ENCODE measurements at places on chromosomes 16 and 17.

DNA sequence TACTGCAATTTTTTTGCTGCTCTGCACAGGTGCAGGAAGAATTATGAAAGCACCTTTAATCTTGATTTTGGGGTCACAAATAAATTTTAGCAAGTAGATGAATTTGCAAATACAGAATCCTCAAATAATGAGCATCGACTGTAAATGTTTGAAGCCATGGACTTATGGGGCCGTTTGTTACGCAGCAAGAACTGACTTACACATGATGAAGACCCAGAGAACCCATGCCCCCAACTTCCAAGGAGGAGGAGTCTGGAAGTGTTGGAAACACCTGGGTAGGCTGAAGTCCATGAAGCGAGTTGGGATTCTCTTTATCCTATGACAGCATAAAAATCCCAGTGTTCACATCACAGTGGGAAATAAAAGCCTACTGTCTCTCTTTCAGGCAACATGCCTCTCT lies 176.6 kb downstream of the RBFOX3 start:
- no peak for DNase-seq

DNA sequence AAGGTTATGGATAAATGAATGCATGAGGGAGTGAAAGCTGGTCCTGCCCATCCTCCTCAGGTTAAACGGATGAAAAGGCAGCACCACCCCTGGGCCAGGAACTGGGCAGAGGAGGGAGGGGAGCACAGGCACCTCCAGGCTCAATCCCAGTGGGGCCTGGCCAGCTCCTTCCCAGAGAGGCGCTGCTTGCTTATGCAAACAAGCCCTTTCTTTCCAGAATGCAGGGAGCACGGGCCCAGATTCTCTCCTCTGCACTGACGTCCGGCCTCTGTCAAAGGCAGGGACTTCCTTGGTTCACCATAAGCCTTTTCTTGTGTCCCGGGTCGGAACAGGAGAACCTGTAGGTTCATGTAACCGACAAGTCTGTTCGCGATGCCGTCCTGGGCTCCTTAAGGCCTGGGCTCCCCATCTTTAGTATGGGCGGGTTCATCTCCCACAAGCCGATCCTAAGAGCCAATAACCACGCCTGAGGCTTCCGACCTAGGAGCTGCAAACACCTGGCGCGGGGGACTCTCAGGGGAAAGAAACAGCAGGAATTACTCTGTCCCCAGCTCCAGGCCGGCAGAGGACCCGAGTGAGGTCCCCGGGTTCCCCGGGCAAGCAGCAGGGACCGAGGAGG lies 16.3 kb downstream of the ENPP7 start:
- no peak for DNase-seq

DNA sequence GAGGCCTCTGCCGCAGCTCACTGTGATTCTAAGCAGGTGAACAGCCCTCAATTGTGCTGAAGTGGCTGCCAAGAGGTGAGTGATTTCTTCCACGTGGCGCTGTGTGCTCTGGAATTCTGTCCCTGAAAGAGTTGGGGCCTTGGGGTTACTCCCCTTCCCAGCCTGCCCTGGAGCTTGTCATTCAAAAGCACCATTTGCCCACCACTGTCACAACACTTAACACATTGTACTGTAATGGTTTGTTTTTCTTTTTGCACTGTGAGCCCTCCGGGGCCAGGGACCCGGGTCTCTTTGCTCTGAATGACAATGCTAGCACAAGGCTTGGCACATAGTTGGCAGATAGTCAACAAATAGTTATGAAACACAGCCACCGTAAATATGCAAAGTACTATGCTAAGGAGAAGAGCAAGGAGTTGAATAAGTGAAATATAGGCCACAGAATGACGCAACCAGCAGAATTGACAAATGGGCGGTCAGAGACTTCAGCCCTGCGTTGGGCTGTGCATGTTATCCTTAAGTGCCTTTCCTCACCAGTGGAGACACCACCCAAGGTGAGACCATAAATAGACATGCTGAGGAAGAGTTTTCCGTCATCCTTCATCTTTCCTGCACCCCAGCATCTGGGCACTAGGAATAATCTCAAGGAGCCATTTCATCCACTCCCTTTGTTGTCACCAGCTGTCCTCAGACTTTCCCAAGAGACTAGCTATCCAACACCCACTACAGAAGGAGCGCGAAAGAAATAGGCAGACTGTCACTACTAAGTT lies 112.0 kb upstream of the DNAH9 start:
- no peak for DNase-seq

- peak; percentile 69 for DNase-seq
These were observed 3.7 kb downstream of the C17orf50 start for GRCh38 chr17:35764123-35764991.

DNA sequence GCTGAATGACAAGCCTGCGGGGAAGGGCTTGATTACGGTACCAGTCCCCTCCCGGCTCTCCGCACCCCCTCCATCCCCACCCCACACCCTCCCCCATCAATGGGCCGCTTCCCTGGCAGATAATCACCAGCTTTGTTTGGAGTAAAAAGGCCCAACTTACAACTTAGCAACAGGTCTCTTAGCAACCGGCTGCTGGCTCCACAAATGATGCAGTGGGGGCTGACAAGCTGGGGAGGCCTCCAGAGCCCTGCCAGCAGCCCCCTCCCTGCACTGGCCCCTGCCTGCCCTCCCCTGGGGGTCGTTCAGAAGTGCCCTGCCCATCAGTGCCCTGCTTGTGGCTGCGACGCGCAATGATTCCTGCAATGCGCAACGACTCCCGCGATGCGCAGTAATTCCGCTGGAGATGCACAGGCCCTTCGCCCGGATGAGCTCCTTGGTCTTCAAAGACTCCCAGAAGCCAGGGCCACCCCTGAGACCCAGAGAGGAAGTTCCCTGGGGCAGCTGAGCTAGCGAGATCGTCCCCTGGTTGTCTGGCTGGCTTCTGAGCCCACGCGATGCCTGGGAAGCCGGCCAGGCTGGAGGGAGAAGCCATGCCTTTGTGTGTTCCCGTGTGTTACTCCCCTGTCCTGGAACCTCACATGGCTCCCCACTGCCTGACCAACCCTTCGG lies 23.3 kb downstream of the CPNE2 start:
- DNase-seq, result no peak

GRCh38 chr16:1472974-1473373 lies 1.9 kb downstream of the CLCN7 start:
- DNase-seq, result no peak

DNA sequence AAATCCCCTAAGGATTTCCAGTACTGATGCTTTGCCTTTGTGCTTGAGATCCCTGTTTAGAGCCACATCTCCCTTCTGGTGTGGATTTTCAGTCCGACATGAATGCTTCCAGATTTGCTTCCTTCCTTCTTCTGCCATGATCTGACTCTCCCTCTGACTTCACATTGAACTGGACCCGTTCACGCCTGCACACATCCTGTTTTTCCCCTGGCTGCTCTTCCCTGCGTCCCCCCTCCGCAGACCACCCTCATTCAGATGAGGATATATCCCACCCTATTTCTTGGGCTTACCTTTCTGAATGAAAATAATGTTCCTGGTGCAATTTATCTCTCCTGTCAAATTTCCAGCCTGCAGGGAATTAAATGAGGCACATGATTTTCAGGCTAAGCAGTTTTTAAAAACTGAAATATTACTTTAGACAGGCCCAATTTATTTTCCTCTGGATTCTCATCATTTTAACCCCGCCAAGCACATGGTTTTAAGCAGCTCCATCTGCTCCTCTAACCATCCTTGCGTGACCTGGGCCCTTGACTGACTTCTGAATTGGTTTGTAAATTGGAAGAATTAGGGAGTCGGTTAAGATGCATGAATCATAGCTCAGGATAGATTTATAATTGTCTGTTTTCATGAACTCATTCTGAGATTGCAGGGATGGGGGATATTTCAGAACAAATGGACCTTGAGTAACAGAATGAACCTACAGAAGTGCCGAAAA lies 59.2 kb downstream of the BMERB1 start:
- DNase-seq, result no peak

GRCh38 chr16:8622315-8622656 lies 788 bp downstream of the METTL22 start:
- DNase-seq, result no peak

GRCh38 chr16:68480084-68480995 lies 32.0 kb upstream of the SMPD3 start:
- no peak for DNase-seq

- DNase-seq, result no peak
These were observed 165.3 kb downstream of the SLC39A11 start for GRCh38 chr17:72927146-72927545.

DNA sequence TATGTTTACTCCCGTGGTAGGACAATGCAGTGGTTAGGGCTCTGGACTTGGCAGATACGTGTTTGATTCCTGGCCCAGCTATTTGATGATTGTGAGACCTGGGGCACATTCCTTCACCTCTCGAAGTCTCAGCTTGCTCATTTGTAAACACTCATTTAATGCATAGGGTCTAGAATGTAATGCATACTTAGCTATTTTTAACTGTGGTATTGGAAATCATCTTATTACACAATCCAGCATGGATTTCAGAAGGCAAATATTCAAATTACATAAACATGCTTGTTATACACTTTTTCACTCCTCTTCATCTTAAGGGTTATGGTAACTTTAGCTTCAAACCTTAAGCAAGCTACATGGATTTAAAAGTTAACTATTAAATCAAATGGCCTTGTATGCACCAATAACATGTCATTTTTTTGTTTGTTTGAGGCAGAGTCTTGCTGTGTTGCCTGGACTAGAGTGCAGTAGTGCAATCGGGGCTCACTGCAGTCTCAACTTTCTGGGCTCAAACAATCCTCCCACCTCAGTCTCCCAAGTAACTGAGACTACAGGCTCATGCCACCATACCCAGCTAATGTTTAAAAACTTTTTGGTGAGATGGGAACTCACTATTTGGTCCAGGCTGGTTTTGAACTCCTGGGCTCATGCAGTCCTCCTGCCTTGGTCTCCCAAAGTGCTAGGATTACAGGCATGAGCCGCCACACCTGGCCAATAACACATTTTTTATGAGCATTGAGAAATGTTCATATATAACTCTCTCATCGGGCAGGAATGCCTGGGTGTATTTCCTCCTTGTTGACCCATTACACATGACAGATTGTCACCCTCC lies 52.5 kb downstream of the VAT1L start:
- DNase-seq, result no peak

DNA sequence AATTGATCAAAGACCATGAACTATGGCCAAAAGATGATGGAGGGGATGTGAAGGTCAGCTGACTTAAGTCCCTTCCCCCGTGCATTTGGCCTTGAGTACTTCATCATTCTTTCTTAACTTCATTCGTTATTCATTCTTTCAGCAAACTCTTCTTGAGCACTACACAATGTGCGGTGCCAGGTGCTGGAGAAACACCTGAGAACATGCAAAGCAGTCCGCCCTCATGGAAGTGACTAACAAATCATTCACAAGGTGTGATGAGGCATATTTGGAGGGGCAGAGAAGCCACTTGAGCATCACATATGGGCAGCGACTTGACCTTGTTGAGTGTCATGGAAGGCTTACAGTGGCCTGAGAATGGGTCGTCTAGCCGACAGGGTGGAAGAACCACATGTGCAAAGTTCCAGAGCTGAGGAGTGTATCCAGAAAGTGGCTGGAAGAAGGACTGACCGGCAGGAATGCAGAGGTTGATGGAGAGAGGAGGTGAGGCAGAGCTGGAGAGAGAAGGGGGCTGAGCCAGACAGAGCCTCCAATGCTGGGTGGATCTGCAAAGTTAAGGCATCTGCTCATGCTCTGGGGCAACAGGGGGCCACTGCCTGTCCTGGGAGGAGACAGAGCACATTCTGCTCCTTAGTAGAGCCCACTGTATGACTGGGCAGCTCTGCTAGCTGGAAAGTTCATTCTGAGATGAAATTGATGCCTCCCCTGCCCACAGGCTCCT lies 25.1 kb upstream of the EIF1 start:
- no peak for DNase-seq

GRCh38 chr17:80365001-80365965 lies 49.7 kb upstream of the ENDOV start:
- no peak for DNase-seq

DNA sequence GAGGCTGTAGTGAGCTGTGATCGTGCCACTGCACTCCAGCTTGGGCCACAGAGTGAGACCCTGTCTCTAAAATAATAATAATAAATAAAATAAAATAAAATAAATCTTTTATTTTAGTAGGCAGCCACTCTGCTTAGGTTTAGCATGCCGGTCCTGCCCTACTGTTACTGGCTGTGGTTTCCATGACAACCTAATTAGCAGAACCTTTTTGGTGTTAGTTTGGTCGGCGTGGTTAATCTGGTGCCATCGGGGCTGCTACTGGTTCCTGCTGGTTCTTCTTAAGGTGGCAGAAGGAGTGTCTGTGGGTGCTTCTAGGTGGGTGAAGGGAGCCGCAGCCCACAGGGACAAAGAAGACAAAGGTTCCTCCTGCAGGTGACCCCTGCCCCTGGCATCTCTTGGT lies 37.8 kb upstream of the CBX4 start:
- DNase-seq, result no peak

DNA sequence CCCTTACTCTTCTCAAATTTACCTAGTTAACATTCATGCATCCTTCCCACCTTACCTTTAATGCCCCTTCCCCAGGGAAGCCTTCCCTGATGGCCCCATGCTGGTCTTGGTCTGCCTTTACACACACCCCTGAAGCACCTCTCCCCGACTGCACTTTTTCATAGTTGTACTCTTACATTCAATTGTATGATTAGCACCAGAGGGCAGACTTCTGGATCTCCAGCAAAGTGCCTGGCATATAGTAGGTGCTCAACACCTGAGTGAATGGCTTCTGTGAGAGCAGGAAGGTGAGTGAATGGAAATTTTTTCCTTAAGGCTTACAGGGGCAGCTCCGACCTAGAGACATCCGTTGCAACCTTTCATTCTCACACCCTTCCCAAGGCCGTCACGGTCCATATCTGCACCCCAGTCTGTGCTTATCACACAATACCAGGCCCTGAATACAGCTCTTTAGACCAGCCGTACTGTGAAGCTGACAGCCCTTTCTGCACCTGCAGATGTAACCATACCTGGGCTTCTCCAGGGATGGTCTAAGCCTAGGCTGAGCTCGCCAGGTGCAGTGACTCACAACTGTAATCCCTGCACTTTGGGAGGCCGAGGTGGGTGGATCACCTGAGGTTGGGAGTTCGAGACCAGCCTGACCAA lies 4.4 kb downstream of the PGAP3 start:
- no peak for DNase-seq

- DNase-seq, result no peak
These were observed 7.6 kb downstream of the HDAC5 start for GRCh38 chr17:44115585-44116415.

DNA sequence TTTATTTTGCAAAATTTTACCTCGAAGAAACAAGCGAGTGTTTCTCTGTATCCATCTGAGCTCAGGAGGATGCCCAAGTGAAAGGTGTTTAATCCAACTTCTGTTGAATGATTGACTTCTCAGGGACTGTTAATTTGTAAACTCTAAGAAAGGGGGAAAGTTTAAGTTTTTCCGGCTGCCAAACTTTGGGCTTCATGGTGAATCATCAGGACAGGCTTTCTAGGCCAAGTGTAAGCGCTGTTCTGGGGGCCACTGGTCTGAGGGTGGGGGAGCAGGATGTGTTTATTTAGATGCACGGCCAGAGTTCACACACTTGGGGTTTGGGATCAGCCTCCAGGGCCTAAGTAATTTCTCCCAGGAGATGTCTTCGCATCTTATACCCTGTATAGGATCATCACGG lies 110.4 kb downstream of the PITPNC1 start:
- no peak for DNase-seq

Measured in activated T-helper 1 cell treated with anti-CD3 and anti-CD28 coated beads, Interleukin-2, amount 50 U/mL, for 16 hours (primary cell).